ENCODE measurements at places on chromosomes 12 and 14.

DNA sequence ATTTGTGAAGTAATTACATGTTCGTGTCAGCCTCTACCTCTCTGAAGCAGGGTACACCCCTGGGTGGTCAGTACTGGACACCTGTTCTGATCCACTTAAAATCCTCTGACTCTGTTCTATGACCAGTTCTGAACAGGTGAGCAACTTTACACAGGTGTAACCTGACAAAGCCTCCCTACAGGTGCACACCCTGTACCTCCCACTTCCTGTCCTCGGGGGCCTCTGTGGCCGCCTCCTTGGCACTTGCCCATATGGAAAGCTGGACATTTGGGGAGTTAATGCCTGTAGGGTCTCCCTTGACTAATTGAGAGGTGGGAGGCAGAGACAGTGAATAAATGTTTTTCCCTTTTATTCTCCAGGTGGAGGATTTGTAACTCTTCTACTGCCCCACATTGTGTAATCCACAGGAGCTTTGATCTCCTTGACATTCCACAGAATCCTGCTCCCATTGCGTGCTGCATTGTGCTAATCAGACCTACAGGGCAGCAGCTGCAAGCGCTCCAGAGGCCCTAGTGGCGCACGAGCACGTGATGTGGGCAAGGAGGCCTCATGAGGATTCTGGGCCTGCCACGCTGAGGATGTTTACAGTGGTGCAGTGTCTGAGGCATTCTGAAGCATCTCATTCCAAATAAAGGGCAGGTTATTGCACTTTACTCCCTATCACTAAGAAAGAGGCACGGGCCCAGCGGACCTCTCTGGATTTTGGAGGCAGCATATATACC is 45.8 kb upstream of the BATF start:
- no peak for DNase-seq

DNA sequence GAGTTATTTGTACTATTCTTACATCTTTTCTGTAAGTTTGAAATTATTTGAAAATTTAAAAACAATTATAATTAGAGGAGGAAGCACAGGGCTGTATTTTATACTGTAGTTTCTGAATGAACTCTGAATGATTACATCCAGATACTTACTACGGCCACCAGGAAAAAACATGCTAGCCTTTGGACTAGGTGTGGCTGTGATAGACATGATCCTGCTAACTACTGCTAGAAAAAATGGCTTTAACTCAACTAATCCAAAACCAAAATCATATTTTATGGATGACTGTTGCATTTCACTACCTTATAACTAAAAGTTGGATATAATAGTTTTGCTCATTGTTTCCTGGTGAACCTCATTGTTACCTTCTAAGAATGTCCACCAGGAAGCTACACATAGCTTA is 15.1 kb upstream of the SLC25A3 start:
- no peak for DNase-seq

DNA sequence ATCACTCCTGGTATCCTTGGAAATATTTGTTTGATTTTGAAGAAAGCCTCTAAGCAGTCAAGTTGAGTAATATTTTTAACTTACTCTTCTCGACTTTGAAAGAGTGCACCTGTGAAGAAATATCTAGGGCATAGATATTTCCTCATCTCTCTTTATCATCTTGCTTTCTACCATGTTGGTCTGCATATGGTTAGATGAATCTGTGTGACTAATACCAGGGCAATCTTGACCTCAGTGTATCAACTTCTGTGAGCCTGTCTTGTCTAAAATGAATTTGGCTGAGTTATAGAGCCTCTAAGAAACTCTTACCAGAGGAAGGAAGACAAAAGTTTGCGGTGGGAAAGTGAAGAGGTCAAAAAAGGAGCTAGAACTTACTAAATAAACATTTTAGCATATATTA is 68.4 kb downstream of the SYT1 start:
- no peak for DNase-seq

DNA sequence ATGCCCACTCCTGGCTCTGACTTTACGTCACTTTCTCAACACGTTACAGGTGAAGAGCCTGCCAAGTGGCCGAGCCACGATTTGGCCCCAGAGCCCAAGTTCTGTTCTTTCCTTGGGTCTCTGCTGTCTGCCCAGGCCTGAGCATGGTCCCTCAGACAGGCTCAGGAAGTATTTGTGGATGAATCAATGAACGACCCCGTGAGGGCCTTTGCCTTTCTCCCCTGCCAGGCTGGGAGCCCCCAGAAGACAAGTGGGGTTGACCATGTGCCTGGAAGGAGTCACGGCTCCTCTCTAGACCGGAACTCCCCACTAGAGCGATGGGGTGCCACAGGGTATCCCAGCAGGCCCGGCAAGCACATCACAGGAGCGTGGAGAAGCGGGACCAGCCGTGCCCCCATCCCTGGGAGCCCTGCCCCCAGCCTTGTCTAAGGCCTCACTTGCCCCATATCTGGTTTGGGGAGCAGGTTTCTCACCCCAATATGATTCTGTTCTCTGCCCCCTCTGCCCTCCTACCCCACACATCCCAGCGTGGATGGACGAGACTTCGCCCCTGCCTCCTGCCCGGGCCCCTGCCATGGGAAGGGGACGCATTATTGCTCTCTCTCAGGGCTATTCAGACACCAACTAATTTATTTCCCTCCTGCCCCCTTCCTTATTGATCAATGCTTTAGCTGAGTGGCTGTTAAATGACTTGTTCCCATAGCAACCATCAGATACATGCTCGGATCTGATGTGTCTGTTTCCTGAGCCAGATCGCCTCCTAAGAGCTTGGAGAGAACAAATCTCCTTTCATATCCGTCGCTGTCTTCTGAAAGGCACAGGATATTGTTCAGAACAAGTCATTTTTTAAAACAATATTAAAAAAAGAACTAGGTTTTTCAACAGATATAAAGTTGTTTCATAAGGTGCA is 69.0 kb downstream of the DIO3 start:
- no peak for DNase-seq

DNA sequence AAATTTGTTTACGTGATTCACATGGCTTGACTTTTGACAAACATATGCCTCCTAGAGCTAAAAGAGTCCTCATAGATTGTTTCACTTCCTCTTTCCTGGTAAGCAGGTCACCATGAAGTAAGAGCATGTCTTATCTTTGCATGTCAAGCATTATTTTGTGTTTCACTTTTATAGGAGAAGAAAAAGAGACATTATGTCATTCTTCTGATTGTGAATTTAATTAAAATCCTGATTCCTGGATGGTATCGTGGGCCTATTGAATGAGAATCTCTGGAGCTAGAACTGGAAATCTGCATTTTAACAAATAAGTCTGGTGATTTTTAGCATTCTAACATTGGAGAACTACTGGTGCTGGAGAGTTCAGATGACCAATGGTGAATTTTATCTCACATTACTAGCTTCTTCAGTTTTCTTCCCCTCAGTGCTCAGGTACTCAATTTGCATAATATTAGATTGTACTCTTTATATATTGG is 218.6 kb upstream of the ATP2B1 start:
- no peak for DNase-seq

GRCh38 chr12:111455448-111456320 is 50.0 kb downstream of the SH2B3 start:
- no peak for DNase-seq

- DNase-seq, result no peak
Measured at GRCh38 chr12:57262126-57262822, 11.3 kb upstream of the STAC3 start.

DNA sequence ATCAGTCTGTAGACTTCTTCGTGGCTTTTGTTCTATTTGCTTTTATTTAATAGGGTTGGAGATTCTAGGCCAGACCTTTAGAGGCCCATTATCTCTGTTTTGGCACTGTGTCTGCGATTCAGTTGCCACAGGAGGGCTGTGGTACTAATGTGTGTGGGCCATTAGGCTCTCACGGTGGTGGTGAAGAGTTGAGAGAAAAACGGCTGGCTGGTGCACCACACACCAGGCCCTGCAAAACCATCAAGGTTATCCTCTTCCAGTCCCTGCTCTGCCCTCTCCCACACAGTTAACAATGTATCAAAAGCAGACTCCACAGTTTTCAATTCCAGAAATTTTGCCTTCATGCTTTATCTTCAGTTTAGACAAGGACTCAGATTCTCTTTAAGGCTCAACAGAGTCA is 97.7 kb downstream of the MYF5 start:
- no peak for DNase-seq

DNA sequence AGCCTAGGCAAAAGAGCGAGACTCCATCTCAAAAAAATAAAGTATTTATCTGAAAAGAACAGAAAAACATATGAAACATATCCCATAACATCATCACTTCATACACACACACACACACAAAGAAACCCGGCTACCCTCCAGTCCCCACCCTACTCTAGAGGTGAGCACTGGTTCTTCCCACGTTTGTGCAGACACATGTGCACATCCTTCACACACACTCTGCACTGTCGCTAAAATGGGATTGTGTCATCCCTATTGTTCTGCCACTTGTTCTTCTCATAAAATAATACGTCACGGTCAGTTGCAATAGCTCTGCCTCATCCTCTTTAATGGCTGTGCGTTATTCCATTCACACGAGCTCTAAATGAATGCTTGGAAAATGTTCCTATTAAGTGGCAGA is 85.9 kb upstream of the ANO2 start:
- DNase-seq, result no peak

- peak; percentile 68 for DNase-seq
Measured at GRCh38 chr12:85872497-85873091, 1.5 kb upstream of the NTS start.

GRCh38 chr12:98373025-98373554 is 142.3 kb upstream of the TMPO start:
- peak; percentile 75 for DNase-seq

DNA sequence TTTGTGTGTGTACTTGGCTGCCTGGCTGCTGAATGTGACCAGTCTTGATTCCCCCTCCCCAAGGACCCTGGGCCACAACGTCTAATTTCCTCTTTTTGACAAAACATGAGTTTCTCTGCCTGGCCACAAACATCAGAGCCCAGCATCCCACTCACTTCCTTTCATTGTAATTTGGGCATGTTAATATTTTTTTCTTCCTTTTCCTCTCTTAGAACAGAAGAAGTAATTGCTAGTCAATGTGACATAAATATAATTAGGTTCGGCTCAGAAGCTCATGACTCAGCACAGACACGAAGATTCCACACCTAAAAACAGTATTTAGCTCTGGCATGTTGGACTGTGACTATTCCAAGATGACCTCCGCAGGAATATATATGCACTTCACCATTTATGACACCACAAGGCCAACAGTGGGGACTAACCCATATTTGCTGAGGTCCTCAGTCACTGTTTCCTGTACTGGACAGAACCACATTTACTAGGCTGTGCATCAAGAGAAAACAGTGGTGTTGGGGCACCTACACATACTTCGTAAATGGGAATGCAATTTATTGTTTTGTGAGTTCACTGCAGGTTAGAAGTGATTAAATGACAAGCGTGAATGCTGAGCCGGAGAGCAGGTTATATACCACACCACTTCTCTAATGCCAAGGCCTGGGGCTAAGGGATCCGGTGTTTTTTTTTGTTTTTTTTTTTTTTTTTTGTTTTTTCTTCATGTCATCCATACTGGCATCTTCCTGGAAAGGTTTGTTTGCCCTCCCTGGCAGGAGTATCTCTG is 4.2 kb downstream of the GSG1 start:
- no peak for DNase-seq

DNA sequence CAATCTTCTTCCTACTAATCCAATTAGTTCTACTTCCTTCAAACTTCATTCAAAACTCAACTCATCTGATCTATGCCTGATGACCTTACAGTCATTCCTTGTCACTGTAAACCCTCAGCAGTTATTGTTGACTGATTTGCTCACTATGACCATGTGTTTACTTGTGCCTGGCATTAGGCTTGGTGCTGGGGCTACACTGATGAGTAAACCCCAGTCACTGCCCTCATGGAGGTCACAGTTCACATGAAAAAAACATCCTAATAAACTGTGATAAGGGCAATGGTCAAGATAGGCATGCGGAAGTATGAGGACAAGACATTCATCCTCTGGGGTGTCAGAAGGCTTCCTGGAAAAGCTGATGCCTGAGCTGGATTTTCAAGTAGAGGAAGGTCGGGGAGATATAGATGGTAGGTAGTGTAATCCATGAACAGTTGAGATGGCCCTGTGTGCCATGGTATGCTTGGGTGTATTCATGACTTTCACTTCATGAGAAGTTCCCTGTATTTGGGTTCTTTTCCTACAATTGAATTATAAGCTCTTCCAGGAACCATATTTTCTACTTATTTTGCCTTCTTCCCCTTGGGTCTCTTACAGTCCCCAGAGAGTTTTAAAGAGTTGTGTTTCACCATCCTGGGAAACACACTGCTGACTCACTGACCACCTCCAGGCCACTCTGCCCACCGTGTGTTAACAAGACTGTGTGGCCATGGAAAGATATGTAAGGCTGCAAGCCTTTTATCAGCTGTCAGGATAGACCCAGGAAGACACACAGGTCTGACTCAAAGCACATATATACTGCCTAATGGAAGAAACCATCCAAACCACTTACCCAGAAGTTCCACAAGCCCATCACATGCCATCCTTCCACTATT is 38.7 kb upstream of the DUSP6 start:
- DNase-seq, result peak; percentile 67

DNA sequence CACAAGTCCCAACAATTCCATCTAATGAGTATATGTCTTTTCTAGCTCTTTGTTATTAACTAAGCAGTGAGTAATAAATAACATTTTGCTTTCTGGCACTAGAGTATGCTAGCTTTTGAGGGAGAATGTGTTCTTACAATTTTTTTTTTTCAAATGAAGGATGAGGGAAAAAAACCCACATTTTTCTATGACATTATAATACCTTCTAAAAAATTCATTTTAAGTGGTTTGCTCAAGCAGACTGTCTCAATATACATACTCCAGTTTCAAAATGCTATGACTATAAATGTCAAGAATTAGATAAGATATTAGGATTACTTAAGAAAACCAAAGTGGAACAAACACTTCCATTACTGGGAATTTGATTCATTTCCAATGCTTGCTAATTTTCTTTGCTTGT is 394.6 kb downstream of the C12orf75 start:
- no peak for DNase-seq

GRCh38 chr12:12696562-12697383 is 790 bp upstream of the GPR19 start:
- peak; percentile 86 for DNase-seq

GRCh38 chr14:53564870-53565269 is 391.8 kb downstream of the BMP4 start:
- DNase-seq, result no peak

- no peak for DNase-seq
Measured at GRCh38 chr12:29907461-29907860, 123.7 kb upstream of the TMTC1 start.

- DNase-seq, result peak; percentile 92
Measured at GRCh38 chr14:100213956-100214769, 24.8 kb upstream of the YY1 start.

Measured in MCF 10A (cell line).